Kidney tubule cell (primary cell): ENCODE measurements at places on chromosomes 5 and 9.
A peak's percentile ranks its signal among the peaks of the same experiment; 100 is the strongest.

DNA sequence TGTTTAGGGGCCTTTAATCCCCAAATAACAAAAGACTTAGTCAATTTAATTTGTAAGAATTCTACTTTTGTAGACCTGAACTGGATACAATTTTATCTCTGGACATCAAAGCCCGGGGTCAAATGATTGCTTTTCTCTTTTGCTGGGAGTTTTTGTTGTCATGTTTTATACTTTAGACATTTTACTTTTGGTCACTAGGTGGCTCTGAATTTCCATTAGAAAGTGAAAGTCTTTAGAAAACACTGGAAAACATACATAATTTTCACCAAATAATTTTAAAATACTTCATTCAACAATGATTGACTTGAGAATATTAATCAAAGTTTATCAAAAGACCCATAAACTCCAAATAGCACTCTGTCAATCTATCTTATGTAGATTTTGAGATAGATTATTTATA lies 2.8 kb upstream of the PCA3 start:
- peak; percentile 11 for DNase-seq

DNA sequence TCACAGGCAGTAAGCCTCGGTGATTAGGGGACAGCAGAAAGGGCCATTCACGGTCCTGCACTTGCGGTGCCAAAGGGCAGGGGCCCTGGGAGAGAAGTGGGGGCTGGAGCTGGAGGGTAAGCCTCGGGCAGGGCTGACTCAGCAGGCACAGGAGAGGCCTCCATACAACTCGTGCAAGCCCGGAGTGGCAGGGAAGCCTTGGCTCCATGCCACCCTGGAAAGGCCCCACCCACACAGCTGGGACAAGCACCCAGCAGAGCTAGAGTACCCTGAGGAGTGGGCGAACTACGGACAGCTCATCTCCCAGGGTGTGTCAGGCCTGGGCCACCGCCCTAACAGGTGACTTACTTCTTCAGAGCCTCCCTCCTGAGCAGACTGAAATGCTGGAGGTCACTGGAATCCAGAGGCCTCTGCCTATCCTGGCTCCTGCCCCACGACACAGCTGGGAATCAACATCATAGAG lies 5.6 kb upstream of the CAMK2A start:
- peak; percentile 82 for DNase-seq

- DNase-seq, result no peak
These were observed 2118.9 kb downstream of the MAT2B start for GRCh38 chr5:165624166-165624946.

DNA sequence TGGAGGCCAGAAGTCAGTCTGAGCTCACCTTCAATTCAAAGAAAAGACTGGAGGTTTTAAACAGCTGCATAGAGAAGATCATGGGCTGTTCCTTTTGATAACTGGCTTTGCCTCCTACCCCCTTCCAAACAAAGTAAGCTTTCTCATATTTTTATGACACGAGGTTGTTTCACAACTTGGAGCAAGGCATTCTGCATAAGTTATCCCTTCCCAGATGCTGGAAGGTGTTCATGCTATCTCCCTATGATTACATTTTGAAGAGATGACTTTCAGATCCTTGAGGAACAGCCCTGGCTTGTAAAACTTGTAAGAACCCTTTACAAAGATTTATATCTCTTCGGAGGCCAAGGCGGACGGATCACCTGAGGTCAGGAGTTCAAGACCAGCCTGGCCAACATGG lies 571.9 kb upstream of the FTMT start:
- no peak for DNase-seq

DNA sequence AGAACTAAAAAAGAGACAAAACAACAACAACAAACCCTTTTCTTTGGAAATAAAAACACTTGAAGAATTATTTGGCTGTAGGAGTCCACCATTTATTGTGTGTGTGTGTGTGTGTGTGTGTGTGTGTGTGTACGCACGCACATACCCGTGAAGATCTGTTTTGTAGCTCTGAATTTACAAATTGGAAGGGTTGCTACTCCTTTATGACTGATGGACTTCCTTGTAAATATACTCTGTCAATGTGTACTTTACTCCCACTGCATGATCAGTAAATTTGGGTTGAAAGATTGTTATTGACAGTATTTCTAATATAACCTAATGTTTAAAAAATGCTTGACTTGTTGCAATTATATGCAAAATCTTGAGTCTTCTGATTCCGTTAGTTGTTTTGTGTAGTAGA lies 148.1 kb downstream of the ATG10 start:
- DNase-seq, result no peak

- no peak for DNase-seq
These were observed 44.1 kb upstream of the CEMIP2 start for GRCh38 chr9:71812385-71812784.

GRCh38 chr9:96137671-96138429 lies 164.1 kb downstream of the HSD17B3 start:
- DNase-seq, result peak; percentile 13

GRCh38 chr9:20217596-20217995 lies 404.7 kb downstream of the MLLT3 start:
- DNase-seq, result no peak

DNA sequence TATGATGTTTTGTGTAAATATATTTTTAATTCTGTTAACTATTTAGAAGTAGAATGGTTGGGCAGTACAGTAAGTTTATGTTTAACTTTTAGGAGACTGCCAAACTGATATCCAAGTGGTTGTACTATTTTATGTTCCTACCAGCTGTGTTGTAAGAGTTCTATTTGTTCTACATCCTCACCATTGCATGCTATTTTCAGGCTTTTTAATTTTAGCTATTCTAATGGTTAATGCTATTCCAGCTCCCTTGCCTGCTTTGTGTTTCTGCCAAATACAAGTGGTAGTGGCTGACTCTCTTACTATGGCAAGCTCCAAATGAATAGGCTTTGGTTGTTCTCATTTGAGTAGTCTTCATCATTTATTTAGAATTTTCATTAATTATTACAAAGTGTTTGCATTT lies 476.4 kb downstream of the KIF4B start:
- no peak for DNase-seq

DNA sequence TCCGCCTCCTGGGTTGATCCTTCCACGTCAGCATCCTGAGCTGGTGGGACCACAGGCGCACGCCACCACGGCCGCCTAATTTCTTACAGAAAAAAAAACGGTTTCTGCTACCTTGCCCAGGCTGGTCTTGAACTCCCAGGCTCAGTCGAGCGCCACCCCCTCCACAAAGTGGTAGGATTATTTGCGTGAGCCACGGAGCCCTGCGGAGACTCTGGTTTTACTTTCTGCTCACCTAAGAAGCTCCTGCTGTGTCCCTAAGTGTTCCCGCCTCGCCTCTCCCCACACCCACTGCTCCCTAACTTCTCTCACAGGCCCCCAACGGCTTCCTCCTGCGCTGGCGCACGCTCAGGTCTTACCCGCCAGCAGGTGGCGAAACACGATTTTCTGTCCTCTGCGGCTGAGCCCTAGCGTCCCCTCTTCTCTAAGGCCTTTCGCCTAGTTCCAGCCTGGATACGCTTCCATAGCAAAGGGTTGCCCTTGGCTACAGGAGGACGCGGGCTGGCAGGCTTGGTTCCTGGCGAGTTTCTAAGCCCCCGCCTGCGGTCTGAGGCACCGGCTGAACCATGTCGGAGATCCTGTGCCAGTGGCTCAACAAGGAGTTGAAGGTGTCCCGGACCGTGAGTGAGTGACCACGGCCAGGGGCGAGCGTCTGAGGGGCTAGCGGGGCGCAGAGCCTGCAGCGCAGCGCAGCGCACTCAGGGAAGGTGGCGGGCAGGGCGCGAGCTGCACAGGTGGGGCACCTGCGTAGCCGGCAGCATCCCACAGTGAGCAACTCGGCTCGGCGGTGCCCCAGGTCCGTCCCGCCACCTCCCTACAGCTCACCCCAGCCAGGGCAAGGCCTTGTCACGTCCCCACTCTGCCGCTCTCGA lies at the start of gene SPEF2:
SPEF2 (plus strand) TSS at position 429 of the 869 bp plus-strand sequence; CDS start at position 564, 135 bp downstream.
- peak; percentile 95 for DNase-seq

DNA sequence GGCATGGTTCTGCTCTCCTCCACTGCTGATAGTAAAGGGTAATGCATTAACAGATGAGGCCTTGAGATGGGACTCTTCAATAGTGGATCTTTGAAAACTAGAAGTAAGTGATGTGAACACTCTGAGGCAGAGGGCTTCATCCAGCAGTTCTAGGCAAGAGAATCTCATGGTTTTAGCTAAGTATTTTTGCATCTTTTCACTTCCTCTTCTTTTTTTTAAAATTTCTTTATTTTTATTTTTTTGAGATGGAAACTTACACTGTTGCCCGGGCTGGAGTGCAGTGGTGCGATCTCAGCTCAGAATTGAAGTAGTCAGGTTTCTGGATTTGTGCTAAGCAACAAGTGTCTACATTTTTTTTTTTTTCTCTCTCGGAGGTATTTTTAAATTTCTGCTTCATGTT lies 101.9 kb downstream of the MTRR start:
- DNase-seq, result no peak

DNA sequence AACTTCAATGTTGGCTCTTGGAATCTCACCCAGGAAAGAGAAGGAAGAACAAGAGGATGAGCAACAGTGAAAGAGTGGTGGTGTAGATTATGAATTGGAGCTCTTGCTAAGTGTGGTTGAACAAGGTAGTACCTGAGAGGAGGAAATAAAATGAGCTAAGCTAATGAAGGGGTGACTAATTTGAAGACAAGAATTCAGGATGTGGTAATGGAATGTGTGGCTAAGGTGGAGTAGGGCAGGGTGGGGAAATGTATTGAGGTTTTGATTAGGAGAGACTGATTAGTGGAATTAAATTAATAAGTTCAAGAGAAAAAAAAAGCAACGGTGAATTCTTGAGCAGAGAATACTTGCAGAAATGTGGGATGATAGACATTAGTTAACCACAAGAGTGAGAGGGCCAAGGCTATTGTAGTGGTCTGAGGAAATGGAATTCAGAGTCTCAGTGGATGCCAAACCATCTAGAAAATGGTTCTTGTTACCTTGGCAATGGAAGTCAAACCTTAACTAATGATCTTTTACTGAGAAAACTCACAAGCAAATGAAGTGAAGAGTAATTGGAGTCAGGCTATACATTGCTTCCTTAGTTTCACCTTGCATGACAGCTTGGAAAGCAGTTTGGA lies 648.3 kb upstream of the ZNF608 start:
- peak; percentile 94 for DNase-seq

DNA sequence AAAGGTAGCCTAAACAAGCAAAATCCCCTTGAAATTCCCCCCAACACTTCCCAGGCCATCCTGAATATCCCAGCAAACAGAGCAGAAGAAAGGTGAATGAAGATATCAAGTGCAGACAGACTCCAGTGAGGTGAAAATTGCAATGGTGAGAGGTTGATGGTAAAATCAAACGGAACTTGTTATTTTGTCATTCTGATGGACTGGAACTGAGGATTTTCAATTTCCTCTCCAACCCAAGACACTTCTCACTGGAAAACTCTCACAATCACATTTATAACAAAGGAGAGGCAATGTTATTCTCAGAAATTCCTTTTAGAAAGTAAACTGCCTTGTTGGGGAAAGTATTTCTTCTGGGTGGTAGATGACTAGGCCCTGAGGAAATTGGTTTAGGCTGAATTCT lies 412.4 kb upstream of the C9orf72 start:
- DNase-seq, result no peak

DNA sequence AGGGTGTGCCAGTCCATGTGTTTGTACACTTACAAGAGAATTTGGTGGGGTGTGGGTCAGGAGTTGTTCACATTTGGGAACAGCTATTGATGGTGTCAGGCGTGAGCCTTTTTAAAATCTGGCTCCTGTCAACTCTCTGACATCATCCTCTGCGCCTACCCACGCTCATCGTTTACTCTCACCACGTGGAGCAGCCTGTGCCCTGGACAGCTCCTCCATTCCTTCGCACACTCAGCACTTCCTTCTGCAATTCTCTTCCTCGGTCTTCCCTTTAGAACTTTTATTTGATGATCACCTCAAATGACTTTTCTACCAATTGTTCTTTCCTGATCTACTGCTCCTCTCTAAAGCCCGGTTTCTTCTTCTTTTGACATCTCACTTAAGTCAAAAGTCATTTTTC lies 42.1 kb upstream of the GNAQ start:
- DNase-seq, result no peak

DNA sequence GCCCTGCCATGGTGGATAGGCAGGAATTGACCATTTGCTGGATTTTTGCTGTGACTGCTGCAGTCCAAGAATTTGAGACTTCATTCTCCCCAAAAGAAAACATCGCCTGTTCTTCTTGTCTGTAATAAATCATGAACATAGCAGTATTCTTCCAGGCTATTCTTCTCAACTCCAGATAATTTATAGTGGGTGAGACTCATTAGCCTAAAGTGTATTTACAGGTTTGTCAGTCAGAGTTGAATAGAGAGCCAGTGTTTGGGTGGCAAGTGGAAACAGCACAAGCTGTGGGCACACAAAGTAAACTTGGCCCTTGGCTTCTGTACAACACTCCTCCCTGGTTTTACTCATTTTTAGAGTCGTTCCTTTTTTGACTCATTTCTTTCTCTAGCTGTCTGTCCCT lies 128.2 kb upstream of the VCAN start:
- DNase-seq, result no peak

- no peak for DNase-seq
These were observed 185.1 kb downstream of the EPB41L4A start for GRCh38 chr5:112234000-112234399.

DNA sequence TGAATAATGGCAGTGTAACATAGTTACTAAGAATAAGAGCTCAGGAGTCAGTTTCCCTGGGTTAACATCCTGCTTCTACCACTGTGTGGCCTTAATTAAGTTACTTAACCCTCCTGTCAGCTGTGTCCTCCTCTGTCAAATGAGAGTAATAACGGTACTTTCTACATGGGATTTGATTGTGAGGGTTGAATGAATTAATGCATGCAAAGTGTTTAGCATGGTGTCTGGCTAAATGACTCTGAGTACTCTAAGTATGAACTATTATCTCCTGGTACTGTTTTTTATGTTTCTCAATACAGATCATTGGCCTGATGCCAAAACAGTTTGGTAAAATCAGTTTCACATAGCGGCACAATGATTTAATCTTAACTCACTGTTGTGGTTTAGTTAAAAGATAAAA lies 19.6 kb downstream of the ZNF131 start:
- DNase-seq, result no peak

DNA sequence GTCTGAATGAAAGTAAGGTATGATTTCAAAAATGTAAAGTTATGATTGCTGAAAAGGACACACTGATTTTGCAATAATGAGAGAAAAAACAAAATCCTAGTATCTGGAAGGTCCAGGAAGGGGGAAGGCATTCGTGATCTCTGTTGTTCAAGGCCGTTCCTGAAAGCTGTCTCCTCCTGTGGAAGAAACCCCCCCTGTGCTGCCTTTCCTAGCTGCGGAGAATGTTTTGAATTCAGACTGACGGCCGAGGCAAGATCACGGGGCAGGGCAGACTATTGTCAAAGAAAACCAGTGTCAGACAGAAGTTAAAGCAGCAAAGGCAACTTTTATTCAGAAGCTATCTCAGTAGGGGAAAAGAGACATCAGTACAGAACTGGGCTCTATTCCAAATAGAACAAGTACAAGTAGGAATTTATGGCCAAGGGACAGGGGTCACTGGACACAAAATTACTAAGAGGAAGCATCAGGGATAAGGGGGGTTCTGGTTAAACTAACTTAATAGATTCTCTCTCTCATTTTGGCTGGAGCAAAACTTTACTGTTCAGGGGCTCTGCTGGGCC lies 61.9 kb upstream of the IGFBPL1 start:
- no peak for DNase-seq

- no peak for DNase-seq
These were observed 91.8 kb upstream of the PRSS3 start for GRCh38 chr9:33703430-33704102.
